ENCODE measurements at places on chromosomes 5 and 9.

DNA sequence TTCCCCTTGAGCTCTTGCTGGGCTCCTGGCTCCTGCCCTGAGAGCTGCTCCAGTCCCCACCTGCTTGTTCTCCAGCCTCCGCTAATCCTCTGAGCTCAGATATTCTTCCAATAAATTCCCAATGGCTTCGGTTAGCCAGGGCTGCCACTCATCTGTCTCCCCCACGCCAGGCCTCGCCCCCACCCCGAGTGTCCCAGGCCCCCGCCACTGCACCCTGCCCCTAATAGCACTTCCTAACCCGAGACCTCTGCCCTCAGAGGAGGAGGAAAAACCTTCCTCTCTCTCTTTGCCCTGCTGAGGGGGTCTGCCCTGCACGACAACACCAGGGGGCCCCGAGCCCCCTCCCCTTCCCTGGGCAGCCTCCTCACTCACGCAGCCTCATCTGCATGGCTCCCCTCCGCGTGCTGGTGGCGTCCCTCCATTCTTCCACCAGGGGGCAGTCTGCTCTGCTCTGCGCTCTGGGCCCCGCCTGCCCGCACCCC, 5.4 kb upstream of the LCN15 start:
- DNase-seq, result peak; percentile 31

DNA sequence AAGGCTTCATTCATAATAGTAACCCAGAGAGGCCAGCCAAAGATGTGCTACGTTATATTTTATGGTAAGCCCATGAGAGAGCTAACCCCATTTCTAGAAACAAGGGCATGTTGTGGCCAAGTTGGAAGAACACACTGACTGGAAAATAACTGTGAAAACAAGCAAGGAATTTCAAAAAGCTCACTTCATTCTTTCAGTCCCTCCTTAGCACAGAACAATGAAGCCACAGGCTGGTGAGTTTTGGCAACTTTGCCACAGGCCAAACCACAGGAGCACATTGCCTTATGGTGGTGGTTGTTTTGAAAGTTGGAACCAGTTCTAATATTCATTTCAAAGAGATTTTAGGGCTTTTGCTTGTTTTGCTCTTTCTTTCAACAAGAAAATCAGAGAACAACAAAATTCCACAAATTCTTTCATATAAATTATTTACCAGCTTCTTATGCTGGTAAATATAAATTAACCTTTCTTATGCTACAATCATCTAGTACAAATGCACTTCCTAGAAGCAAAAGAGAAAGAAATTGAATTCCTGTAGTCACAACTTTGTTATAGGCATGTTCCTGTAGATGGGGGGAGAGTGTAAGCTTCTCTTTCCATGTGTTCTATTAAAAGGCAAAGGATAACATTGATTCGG, 225.4 kb upstream of the RFX3 start:
- no peak for DNase-seq

GRCh38 chr9:95182854-95183563, 134.5 kb downstream of the FANCC start:
- no peak for DNase-seq

GRCh38 chr5:43631182-43631910, 28.4 kb downstream of the NNT start:
- peak; percentile 56 for DNase-seq

- no peak for DNase-seq
Observed at GRCh38 chr9:126980231-126980630, 65.6 kb downstream of the RALGPS1 start.

DNA sequence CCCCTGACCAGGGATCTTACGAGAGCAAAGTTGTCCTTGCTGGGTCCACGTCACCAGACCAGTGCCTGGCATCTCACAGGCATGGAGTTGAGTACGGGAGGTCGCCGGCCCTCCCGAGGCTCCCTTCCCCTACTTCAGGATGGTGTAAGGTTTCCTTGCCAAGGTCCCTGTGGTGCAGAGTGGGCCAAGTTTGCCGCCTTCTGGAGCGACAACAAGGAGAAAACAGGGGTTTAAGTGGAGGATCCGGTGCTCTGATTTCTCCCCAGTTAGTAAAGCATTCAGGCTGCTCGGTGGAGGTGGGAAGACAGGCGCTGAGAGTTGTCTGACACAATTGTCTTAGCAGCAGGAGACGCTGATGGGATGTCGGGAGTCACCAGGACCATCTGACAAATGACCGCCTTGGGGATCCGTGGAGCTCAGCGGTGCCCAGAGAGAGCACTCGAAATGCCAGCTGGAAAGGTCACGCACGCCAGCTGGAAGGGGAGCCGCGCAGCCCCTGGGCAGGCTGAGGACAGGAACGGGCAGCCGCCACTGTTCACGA, 37.3 kb downstream of the ADAMTS2 start:
- DNase-seq, result no peak

- DNase-seq, result no peak
Observed at GRCh38 chr9:98097836-98098235, 21.2 kb downstream of the TRIM14 start.

DNA sequence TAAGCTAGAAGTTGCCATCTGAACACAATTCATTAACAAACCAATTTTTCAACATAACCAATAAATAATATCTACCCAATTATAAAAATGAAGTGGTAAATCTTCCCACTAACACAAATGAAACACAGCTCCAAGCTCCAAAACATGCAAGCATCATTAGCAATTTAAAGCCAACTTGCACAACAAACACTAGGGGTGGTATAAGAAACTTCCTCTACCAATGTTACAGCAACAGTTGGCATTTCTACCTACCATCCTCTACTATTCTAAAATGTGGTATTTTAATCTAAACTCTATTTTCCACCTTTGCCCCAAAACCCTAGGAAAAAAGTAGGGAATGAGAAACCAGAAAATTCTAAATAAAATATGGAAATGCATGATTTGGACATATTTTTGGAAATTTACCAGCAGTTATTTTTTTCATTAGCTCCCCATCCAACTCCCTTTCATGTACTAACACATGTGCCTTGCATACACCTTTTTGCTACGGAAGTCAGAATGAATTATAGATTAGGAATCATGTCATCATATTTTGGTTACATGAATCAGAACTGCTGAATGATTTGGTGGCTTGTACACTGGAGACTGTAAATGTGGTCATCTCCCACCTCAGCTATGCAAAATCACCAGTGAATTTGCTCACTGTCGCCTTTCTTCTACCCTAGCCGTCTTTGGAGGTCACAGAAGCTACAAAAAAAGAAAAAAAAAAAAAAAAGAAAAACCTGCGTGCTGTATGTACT, 4.1 kb downstream of the NR6A1 start:
- no peak for DNase-seq

DNA sequence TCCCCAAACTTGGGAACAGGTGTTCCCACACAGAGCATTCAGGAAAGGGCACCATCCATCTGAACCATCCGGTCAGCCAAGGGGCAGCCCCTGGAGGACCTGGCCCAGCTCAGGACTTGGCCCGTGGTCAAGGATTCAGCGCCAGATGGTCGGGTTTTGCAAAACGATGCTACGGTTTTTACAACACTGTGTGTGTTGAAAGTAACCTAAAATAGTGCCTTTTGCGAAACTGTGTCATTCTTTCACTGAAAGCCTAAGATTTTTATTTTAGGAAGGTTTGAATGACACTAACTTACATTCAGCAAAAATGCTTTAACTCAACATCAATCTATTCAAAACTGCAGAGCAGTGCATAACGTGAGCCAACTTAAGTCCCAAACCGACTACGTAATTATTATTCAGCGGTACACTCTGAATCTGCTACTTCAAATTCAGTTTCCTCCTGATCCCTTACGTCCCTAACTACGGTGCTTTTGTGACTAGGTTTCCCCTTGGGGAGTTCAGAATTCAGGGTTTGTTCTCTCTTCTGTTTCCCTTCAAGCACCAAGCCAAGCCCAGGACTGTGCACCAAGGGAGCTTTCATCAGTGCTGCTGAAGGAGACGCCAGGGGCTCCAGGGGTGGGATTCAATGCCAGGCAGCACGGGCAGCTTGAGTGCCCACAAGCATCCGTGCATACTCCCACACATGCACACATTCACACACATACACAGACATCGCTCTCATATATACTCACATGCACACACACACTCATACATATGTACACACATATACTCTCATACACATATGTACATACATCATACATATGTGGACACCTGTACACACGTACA, 25.8 kb downstream of the LPCAT1 start:
- no peak for DNase-seq

DNA sequence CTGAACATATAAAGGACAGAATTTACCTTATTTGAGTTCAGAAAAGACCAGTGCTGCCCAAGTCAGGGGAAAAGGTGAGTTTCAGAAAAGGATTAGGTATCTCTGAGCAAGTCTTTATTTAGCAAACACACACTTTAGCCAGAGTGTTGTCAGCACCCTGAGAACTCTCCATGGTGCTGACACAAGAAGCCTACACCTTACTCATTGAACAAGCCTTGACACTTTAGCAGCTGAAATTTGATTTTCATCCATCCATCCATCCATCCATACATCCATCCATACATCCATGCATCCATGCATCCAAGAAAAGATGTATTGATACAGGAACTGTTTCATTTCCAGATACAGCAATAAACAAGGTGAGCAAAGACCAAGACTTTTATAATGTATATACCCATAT, 311.2 kb downstream of the TRIM32 start:
- DNase-seq, result no peak

GRCh38 chr9:128087262-128087661, 19.2 kb downstream of the SLC25A25 start:
- no peak for DNase-seq

DNA sequence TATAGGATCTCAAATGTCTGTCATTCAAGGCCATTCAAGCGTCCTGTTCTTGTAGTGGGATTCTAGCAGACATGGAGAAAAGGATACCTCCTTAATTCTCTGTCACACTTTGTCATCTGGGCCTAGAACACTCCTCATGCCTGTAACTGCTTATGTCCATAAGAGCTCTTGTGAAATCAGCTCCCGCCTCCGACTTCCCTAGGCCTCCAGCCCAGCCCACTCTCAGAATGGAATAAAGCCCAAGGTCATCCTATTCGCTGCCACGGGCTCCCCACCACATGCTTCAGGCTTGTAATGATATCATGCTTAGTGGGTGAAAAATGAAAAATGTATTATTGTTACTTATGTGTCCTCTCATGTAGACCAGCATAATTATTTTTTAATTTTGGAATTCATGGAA, 632.5 kb downstream of the ISL1 start:
- no peak for DNase-seq

DNA sequence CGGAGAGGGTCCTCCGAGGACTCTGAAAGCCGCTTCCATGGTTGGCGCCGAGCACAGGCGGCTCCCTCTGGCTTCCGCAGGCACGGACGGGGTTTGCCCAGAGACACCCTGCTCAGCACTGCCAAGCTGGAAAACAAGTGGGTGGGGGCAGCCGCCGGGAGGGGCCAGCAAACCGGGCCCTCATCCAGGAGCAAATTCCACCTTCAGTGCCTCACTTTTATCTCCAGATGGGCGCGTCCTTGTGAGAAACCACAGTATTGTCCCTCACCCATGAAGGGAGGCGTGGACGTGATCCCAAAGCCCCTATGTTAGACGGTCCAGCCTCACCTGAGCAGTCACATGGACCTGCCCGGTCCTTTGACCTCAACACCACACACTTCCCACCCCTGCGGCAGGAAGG, 29.0 kb downstream of the MED10 start:
- DNase-seq, result peak; percentile 35

- DNase-seq, result no peak
Observed at GRCh38 chr9:129220771-129221170, 42.7 kb upstream of the IER5L start.

- no peak for DNase-seq
Observed at GRCh38 chr5:1279443-1280151, 15.3 kb downstream of the TERT start.

GRCh38 chr9:132671620-132672412, 1.6 kb downstream of the GTF3C4 start:
- no peak for DNase-seq

DNA sequence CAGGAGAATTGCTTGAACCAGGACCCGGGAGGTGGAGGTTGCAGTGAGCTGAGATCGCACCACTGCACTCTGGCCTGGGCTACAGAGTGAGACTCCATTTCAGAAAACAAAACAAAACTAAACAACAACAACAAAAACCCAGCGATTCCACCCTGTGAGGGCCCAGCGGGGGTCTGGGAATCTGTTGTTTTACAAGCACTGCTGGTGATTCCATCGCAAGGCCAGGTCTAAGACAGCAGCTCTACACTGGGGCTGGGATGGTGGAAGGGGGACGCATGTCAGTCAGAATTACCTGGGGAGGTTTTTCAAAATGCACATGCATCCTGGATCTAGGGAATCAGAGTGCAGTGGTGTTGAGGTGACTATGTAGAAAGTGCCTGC, 90.9 kb downstream of the ANKRD55 start:
- DNase-seq, result no peak

- no peak for DNase-seq
Observed at GRCh38 chr9:27408482-27408881, 111.5 kb upstream of the EQTN start.

GRCh38 chr9:38761999-38762398, 42.1 kb upstream of the FAM240B start:
- no peak for DNase-seq

DNA sequence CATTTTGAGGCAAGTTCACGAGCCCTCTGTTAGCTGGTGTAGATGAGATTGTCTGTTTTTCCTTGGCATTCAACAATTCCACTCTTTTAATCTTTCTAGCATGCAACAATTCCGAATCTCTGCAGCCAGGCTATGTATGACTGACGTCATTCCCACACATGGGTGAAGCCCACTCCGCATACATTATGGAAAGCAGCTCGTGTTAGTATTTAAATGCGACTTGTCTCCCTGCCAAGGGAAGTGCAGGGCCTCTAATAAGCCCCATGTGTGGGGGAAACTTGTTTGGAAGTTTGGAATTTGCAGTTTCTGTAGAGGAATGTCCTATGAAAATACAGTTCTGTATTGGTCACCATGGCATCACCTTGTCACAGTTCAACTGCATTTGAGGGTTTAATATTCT, 146.0 kb upstream of the FBXL7 start:
- DNase-seq, result no peak

- no peak for DNase-seq
Observed at GRCh38 chr9:136264031-136264430, 18.4 kb upstream of the QSOX2 start.

DNA sequence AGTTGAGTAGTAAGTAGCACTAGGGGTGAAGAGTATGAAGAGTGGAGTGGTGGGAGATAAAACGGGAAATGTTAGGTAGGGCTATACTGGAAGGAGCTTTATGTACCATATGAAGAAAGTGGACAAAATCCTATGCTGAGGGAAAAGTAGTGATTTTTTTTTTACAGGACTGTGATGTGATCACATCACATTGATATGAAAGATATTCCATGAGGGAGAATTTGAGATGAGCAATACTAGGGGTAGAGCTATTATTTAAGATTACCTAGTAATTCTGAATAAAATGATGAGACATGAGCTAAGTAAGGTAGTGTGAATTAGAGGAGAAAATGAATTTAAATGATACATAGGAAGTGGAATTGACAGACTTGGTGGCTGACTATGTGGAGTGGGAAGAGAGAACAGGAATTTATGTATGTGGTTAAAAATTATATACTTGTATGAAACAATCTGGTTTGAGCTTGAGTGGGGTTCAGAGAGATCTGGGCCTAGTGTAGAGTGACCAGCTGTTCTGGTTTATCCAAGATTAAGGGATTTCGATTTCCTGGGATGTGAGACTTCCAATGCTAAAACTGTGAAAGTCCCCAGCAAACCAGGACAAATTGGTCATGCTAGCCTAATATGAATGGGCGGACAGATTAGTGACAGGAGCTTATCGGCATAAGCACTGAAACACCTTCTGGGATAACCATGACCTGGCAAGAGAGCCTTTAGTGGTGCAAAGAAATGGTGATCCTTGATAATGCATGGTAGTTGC, 29.3 kb upstream of the STOM start:
- no peak for DNase-seq

- DNase-seq, result no peak
Observed at GRCh38 chr9:128870128-128870940, 11.4 kb downstream of the KYAT1 start.

GRCh38 chr9:21239911-21240310, at the start of gene IFNA14:
TSS of gene IFNA14 (minus strand) at chr9:21240005. CDS start at chr9:21239935, 70 bp downstream.
- DNase-seq, result no peak

Measured in mucosa of gallbladder (tissue), 1 donor.